ENCODE measurements at places on chromosomes 2 and 18.

- DNase-seq: peak; percentile 81
Measured at GRCh38 chr18:29418136-29418535, 1241.2 kb upstream of the CDH2 start.

- no peak for DNase-seq
Measured at GRCh38 chr2:109427661-109428091, 186.1 kb downstream of the SEPTIN10 start.

GRCh38 chr2:203673933-203674332 is 32.5 kb upstream of the CD28 start:
- DNase-seq: no peak

DNA sequence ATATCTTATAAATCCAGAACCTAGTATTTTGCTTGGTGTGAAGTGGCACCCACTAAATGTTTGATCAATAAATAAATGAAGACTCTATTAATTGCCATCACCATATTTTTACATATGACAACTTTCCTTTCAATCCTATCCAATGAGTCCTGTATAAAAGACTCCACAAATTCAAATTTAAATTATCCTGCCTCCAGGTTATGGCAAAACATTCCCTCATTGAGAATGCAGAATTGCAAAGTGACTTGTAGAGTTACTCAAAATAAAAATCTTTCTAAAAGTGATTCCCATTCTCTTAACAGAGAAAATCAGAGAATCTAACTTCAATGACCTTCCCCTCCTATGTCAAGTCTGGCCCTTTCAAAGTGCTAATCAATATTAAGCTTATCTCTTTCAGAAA is 236.8 kb downstream of the GRB14 start:
- no peak for DNase-seq

- DNase-seq: no peak
Measured at GRCh38 chr18:58545338-58546296, 83.3 kb downstream of the ALPK2 start.

- DNase-seq: no peak
Measured at GRCh38 chr2:181367411-181367810, 89.8 kb upstream of the ITGA4 start.

- DNase-seq: no peak
Measured at GRCh38 chr2:96324721-96325040, 436 bp upstream of the ITPRIPL1 start.

DNA sequence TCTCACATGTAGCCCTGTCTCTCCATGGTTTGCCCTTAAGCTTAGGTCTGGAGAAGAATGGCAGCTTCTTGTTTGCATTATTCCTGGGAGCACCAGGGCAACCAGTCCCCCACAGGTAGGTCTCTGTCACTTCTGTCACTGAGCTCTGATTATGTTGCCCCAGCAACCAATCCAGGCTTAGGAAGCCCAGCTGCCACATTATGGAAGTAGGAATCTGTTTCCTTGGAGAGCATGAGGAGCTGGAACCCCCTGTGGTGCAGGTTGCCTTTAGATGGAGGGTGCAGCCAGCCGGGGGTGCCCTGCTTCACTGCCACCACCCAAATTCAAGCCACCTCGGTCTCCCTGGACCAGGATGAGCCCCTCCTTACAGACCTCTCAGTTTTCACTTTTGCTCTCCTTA is 4.8 kb downstream of the RESP18 start:
- no peak for DNase-seq

GRCh38 chr2:64295326-64296139 is 151.3 kb upstream of the PELI1 start:
- no peak for DNase-seq

DNA sequence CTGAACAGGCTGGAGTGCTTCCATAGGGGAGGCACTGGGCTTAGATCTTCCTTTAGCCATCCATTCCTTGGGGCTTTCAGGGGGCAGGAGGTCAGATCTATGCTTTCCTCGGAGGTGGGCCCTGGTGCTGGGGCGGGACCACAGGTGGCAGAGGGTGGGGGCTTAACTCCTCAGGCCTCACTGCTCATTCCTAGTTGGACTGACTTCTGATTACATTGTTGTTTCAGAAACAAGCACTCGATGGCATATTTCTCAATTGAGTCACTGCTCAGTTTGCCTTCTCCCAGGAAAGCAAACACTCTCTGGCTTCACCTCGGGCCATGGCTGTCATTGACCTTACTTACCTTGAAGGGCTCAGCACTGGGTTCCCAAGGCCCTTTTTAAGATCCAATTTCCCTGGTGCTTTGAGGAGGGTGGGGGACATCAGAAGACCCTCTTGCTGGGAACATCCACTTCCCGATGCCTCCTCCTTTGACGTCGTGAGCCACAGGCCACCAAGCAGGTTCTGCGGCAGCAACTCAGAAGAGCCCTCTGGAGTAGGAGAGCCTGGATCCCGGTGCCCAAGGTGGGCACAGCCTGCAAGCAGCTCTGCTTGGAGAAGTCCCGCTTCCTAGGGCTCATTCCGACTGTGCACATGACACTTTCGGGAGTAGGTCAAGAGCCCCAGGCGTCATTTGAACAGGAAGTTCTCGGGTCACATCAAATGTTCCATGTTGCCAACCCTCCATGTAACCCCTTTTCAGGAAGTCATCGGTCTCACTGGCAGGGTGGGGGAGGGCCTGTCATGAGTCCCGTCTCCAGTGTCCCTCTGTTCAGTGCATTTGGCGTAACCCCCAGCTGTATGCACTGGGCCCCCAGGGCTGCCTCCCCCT is 40.6 kb downstream of the SDC1 start:
- peak; percentile 90 for DNase-seq

- DNase-seq: peak; percentile 46
Measured at GRCh38 chr2:101476605-101477208, 1.8 kb upstream of the RFX8 start.

DNA sequence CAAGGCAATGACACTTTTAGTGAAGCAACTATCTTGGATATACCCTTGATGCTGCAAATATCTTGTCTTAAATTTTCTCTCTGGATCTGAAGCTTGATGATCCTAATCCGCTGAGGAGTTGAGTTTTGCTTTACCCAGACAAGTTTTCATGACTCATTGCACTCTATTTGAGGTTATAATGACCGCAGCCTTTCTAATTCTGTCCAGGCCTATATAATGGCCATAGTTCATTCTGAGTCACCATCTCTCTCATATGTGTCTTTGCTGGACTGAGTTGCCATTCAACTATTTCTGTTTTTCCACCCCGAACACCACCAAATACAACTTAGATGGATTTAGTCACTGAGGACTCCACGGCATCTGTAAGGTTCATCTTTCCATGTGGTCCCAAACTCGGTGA is 802.1 kb upstream of the FAM98A start:
- peak; percentile 3 for DNase-seq

DNA sequence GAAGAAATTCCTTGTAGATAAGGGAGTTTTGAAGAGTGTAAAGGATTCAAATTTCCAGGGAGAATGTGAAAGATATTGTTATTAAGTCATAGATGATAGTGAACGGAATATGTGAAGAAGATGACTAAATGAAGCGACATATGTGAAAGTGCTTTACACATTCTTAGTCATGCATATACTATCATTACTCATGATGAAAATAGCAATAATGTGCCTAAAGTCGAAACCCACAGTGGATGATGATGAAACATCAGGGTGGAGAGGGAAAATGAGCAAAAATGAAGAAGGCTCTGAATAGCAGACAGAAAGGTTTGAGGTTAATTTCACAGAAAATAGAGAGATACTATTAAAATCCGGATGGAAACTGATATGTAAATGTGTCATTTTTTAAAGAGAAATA is 1237.1 kb downstream of the LRP1B start:
- peak; percentile 94 for DNase-seq

- DNase-seq: peak; percentile 64
Measured at GRCh38 chr2:234427081-234428061, 69.5 kb downstream of the ARL4C start.

DNA sequence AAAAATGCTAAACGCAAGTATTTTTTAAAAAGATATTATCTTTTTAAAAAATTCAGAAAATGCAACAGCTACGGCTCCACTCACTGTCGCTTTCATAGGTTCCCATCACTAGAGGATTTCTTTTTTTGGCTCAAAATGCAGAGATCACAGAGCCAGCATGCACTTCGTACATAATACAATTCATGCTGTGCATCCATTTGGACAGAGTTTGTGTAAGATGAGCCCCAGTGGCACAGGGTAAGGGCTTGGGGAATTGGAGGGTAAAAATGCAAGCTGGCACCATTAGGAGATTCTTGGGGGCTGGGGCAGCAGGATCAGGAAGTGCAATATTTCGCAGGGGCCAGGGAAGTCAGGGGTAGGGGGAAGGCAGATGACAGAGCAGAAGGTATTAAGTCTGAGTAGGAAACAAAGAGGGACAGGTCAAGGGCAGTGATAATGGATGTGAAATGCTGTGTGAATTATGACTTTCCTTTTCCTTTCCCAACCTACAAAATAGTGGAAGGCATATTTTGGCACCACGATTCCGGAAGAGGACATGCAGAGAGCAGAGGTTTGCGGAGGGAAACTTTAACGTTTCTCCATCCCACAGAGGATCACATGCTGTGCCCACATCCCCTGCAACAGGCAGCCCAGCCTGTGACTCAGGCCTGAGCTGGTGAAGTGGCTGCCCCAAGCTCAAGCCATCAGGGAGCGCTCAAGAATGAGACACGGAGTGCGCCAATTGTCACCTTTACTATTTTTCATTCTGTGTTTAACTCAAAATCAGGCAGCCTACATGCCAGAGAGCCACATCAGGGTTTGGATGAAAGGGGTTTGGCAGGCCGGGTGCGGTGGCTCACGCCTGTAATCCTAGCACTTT is 4.7 kb downstream of the CAPG start:
- peak; percentile 82 for DNase-seq

DNA sequence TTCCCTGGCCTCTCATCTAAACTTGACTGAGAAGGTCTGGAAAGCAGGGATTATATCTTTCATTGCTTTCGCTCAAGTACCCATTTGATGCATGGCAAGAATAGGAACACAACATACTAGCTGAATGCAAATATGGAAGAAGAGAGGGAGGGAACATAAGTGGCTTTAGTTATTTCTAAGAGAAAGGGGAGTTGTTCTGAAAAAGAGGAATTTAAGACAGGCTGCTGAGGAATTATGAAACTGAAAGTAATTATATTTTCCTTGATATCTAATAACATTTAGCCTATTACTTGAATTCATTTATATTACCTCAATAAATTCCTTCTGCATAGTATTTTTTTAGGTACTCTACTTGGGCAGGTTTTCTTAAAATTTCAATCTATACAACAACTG is 105.8 kb upstream of the TTN start:
- no peak for DNase-seq

DNA sequence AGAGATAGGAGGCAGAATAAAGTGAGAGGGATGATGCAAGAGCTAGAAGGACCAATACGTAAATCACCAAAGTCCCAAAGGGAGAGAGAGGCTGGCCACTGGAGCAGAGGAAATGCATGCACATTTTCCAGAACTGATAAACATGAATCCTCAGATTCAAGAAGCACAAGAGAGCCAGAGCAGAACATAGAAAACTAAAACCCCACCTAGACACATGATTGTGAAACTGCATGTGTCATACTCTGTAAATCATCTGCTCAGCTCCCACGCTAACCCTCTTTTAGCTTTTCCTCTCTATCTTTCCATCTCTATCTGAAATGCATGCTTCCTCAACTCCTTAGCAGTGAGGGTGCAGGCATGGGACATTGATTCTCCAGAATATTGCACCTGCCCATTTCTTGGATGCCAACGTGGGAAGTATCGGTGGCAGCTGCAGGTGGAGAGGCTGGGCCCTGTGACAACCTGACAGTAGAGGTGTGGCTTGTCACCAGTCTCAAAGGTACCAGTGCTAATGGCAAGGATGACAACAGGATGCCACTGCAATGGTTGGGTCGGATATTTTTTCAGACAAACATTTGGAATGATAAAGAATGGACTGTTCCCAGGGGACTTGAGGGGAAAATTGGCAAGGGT is 89.3 kb upstream of the OTOS start:
- DNase-seq: peak; percentile 25

- no peak for DNase-seq
Measured at GRCh38 chr2:6864923-6865345, 773 bp downstream of the CMPK2 start.

DNA sequence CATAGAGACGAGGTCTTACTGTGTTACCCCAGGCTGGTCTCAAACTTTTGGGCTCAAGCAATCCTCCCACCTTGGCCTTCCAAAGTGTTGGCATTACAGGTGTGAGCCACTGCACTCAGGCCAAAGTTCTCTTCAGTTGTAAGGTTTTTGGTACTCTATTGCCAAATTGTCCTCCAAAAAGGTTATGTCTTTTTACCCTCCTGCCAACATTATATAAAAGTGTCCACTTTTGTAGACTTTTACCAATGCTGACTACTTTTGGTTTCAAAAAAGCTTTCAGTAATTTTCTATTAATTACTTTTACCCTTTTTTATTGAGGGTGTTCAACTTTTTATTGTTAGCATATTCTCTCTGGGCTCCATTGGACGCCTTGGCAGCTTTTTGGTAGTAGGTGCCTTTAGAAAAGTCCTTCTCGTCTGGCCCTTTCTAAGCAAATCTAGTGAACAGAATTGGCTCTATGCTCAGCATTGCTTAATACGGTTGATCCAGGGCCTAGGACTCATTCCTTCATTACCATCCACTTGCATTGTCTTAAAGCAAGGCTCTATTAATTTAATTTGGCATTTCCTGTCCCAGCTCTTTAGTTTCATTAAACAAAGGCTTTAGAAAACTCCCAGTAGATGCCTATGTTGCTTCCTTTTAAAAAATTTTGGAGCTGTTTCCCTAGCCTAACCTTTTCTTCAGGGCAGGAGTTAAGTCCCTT is 16.7 kb upstream of the IL1A start:
- no peak for DNase-seq

DNA sequence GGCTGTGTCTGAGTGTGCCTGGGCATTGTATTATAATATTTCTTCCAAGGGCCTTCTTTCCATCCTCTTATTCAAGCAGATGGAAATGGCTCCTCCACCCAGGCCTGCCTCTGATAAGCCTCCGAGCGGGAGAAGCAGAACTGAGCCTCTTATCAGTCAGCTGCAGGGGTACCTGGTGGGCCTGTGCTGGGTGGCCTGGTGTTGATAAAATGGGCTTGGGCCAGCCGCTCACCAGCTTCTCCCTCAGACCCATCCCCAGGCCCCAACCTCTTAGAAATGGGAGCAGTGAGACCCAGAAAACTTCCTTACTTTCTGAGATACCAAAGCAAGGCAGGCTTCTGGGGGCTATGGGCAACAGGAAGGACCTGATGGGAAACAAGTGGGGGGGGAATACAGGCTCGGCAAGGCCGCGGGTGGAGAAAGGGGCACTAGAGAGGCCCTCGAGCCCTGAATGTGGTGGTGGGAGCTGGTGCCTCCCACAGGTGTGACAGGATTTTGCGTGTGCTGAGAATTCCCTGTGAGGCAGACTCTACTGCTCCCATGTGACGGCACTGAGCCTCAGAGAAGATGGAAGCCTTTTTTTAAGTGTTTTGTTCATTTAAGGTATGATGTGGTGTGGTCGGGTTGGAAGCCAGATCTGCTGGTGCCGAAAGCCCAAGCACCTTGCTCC is 18.3 kb downstream of the GYPC start:
- DNase-seq: no peak

Data from ELR (cell line).